ENCODE measurements at places on chromosomes 1 and 21.

GRCh38 chr1:204147406-204148383 lies 4.1 kb downstream of the ETNK2 start:
- DNase-seq: no peak

DNA sequence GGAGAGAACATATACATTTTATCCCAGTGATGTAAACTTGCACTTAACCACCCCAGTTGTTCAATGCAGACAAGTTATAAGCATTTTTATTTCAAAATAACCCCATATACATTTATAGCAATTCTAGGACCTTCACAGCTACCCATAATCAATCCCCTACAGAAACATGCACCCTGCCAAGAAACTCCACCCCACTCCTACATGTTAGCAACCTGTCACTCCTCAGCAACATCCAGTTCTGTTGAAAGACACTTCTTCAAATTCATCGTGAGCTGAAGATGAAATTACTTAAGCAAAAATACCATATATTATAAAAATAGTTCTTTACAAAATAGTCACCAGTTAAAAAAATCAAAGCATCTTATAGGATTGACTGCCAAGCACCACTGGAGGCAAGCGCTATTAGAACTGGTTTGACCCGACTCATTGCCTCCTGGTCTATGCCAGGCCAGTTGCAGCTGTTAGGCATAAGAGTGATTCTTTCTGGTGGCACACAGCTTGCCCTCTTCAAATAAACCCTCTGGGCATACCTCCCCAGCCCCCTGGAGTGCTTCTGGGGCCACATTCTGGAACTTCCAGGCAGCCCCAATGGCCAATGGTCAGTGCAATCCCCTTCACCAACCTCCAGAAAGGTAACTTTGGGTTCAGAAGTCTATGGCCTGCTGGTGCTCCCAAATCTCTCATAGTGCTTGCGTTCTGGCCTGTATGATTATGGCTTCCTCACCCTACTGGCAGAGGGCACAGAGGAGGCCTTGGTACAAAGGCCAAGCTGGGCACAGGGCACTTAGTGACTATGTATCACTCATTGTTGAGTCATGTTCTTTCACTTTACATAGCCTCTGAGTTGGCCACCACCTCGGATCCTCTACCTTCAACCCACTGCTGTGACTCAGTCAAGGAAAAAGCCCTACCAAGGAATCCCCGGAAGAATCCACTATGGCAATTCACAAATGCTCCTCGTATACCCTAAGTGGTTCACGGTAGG lies 72.2 kb upstream of the RALGPS2 start:
- DNase-seq: no peak

DNA sequence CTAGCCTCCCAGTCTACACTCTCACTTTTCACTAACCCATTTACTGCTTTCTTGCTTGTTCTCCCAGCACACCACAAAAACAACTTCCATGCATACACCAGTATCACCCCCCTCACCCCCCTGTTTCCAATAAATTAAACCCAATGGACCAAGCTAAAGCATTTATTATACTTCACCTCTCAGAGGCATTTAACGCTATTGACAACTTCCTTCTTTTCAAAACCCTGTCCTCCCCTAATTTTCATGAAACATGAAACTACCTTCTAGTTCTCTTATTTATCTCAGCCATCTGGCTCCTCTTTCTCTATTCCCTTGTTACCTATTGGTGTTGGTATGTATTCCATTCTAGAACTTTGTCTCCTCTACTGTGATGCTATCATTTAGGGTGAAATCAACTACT lies 32.3 kb downstream of the PTPRC start:
- DNase-seq: no peak

GRCh38 chr1:6438047-6438525 lies 13.5 kb downstream of the ESPN start:
- no peak for DNase-seq

DNA sequence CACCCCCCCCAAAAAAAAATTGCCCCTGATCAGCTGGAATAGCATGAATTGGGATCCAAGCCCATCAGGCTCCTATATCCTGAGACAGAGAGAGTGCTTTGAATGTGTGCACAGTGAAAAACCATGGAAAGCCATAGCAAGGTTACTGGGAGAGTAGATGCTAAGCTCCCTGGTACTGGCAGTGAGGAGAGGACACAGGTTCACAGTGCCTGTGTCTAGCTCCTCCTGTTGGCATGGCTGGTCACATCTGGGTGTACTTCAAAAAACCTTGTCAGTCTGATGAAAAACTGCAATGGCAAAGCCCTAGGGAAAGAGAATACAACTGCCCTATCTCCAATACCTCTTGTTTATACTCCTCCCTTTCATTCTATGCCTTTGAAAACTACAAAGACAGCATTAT lies 12.9 kb downstream of the COPA start:
- no peak for DNase-seq

GRCh38 chr1:55572878-55573734 lies 357.9 kb upstream of the USP24 start:
- DNase-seq: no peak

GRCh38 chr1:24961961-24962861 lies 32.1 kb upstream of the RUNX3 start:
- no peak for DNase-seq

- DNase-seq: no peak
Measured at GRCh38 chr21:44365967-44366585, 12.7 kb downstream of the TRPM2 start.

DNA sequence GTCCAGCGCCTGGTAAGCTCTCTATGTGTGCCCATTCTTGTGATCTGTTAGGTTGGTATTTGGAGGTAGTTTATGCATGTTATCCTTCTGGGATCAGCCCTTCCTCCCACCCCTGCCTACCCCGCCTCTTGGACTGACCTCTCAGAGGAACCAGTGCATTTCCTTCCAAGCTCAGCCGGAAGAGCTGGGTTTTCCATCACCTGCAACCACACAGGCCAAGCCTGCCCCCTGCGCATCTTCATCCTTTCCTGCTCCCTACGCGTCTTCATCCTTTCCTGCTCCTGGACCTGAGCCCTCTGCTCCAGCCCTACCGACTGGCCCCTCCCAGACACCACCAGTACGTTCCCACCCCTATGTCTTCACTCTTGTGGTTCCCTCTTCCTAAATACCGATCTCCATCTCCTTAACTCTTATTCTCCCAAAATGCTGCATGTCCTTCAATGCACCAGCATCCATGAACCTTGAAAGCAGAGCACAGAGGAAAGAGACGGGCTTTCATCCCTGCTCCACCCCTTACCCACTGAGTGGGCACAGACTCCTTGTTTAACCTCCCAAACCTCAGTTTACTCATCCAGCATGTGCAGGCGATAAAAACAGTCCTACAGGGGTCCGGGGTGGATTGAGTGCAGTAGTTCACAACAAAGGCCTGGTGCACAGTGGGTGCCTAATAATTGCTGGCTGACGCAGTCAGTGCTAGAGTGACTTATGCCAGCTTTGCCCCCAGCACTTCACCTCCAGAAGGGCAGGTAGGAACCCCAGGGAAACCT lies 526.3 kb downstream of the MATN1 start:
- DNase-seq: no peak
